NCI-H1417 treated with DMSO at 0.1 percent for 48 hours (cell line): ENCODE measurements at places on chromosomes 2 and 18.

DNA sequence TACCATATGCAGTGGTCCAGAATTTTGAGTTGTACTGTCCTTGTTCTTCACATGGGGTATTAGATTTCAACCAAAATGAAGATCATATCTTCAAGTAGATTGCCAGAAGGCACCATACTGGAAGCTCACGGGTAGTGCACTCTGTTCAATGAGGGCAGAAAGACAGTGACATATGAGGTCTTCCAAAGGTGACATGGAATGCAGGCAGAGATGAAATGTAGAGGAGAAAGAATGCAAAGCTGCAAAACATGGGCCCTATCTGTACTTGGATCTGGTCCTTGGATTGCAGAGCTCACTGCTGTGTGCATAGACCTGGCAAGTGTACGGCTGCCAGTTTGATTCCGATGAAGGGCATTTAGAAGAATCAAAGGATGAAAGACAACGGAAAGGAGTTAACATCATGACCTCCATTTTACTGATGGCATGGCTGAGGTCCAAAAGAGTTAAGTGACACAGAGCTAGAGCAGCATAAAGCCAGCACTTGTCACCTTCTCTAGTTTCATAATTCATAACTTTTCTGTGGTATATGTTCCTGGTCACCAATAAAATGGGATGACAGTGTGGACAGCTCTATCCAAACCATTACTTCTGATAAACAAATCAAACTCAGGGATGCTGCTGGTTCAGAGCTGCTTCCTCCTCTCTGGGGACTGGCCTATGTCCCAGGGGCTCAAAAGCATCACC, 64.7 kb downstream of the BCL2 start:
- no peak for DNase-seq

DNA sequence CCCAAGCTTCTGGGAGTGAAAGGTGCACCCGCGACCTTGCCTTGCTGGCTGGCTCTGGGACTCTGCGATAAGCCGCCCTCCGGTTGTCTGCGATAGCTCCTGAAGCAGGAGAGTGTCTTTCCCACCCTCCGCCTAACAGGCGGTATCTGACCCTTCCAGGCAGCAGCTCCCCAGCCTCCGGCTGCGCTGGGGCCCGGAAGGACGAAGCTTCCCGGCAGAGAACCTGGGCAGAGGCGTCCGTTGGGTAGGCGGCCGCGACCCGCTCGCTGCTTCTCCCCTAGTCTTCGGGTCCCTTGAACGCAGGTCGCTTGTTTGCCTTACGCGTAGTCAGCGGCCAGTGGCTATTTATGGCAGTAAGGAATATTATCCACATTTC, 446 bp upstream of the RHBDD1 start:
- no peak for DNase-seq

- DNase-seq: no peak
These were observed 40.0 kb downstream of the BCL2L11 start for GRCh38 chr2:111160758-111161157.

DNA sequence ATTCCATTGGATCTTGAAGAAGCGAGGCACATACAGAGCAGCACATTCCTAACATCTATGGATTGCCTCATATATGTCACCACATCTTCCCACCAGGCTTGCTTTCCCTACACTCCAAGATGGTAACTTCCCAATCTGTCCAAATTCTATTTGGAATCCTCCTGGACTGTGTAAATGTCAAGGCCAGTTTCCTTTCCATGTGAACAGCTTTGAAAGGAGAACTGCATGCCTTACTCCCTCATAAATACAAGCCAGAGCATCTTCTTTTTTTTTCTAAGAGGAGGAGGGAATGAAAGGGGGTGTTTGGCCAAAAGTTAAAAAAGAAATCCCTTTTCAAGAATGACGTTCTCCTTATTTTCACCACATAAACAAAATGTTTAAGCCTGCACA, 103.8 kb upstream of the OSR1 start:
- no peak for DNase-seq

GRCh38 chr2:43082903-43083677, 143.3 kb downstream of the ZFP36L2 start:
- DNase-seq: no peak

GRCh38 chr2:178913049-178913441, 105.8 kb upstream of the TTN start:
- no peak for DNase-seq

DNA sequence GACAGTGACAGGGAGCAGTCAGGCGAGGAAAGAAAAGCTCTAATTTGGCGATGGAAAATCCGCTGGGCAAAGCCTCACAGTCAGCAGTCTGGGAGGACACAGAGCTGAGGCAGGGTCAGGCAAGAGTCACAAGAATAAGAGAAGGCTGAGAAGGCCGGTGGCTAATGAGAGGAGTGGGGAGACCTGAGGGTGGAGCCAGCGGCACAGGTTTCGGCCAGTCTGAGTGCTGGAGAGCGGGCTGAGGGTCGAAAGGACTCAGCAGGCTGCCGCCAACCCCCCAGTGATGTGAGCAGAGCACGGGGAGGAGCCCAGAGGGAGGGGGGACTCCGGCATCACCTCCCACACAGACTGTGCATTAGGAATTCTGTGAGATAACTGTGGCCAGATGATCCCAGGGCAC, 500.6 kb upstream of the MYT1L start:
- DNase-seq: no peak

DNA sequence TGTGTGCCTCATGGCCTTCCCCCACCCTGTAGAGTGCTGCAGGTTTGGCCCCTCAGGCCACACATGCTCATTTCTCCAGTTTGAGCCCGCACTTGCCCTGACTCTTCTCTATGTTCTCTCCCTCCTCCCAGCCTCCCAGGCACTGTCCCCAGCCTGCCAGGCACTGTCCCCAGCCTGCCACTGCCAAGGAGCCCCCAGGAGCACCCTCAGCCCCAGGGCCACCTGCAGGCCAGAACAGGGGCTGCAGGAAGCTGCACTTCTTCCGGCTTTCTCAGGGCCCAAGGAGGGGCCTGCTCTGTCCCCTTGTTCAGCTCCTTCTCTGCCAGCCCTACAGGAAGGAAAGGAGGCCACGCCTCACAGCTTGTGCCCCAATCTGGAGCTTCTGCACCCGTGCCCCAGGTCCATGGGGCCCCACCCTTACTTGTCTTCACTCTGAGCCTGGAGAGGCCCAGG, 31.6 kb downstream of the CYP26B1 start:
- DNase-seq: no peak

- DNase-seq: no peak
These were observed 605.8 kb downstream of the METTL4 start for GRCh38 chr18:1965541-1965940.

- DNase-seq: no peak
These were observed 13.7 kb downstream of the COL5A2 start for GRCh38 chr2:189165656-189166380.

- DNase-seq: no peak
These were observed 35.9 kb upstream of the SNED1 start for GRCh38 chr2:240962300-240963064.

GRCh38 chr2:14632133-14632936, at the start of gene LRATD1:
Gene LRATD1 (plus strand): TSS chr2:14632717. CDS start chr2:14633980, 1,263 bp downstream.
- DNase-seq: peak; percentile 84

GRCh38 chr18:62327977-62328376, 2.9 kb downstream of the TNFRSF11A start:
- no peak for DNase-seq

- DNase-seq: no peak
These were observed 8.1 kb upstream of the MTERF4 start for GRCh38 chr2:241110089-241110606.

DNA sequence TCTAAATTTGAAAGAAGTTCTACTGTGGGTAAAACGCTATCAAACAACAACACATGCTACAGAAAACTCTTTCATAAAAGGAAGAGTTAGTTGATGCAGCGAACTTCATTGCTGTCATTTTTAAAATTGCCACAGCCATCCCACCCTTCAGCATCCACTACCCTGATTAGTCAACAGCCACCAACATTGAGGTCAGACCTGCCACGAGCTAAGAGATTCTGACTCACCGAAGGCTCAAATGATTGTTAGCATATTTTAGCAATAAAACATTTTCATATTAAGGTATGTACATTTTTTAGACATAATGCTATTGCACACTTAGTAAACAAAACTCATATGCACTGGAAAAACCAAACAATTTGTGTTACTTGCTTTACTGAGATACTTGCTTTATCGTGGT, 347.1 kb downstream of the CLIP4 start:
- no peak for DNase-seq

DNA sequence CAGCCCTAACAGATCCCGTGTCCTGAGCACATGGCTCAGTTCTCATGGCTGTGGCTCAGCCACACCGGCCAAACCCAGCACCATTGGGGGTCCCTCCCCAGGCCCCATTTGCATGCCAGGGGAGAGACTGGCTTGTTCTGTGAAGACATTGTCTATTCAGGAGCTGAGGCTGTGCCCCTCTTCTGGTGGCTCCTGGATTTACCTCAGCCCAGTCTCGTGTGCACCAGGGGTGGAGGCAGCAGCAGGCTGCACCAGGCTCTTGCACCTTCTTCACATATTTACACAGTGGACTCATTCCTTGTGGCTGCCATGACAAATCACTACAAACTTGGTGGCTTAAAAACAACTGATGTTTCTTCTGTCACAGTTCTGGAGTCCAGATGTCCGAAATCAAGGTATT, 92.4 kb upstream of the ITGA6 start:
- no peak for DNase-seq

GRCh38 chr2:182330451-182331305, 96.2 kb downstream of the PDE1A start:
- DNase-seq: no peak

DNA sequence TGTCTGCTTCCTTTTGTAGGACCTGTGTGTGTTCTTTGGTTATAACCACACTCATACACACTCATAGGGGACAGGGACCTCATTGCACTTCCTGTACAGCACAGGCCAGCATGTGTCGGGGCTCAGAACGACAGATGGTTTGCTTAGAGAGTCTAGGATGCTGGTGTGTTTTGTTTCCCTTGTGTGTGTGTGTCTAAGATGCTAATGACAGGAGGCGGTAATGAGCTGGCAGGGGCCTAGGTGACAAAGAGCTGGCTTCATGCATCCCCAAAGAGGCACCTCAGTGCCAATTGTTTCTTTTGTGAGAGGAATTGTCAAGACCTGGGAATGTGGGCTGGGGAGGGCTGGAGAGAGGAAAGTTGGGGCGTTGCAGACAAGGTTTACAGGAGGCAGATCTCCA, 66.6 kb downstream of the CELF4 start:
- peak; percentile 76 for DNase-seq

- no peak for DNase-seq
These were observed 167.0 kb downstream of the ZNF804A start for GRCh38 chr2:184765112-184765895.

DNA sequence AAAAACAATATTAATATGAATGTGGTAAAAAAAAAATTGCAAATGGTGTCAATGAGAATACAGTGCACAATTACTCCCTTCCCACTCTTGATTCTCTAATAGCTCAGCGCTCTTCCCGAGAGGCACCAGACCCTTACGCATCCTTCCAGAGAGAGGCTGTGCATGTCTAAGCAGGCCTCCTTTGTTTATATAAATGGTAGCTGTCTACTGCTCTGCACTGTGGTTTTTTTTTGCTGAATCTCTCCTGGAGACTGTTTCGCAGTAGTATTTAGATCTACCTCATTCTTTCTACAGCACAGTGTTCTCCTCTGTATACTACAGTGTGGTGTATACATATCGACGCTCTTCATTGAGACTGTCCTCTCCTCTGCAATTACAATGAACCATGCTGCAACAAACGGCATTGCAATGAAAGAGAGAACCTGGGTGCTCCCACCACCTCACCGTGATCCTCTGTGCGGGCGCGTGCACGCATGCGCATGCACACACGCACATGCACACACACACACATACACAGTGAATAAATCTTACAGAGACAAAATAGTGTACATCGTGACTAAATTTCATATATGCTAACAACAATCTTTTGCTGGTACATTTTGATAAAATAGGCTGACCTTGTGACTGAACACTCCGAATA, 19.4 kb downstream of the SEPTIN10 start:
- DNase-seq: no peak

- peak; percentile 42 for DNase-seq
These were observed 2.8 kb upstream of the KLHL14 start for GRCh38 chr18:32775628-32776027.

GRCh38 chr18:49788327-49788898, 24.9 kb downstream of the ACAA2 start:
- DNase-seq: no peak

DNA sequence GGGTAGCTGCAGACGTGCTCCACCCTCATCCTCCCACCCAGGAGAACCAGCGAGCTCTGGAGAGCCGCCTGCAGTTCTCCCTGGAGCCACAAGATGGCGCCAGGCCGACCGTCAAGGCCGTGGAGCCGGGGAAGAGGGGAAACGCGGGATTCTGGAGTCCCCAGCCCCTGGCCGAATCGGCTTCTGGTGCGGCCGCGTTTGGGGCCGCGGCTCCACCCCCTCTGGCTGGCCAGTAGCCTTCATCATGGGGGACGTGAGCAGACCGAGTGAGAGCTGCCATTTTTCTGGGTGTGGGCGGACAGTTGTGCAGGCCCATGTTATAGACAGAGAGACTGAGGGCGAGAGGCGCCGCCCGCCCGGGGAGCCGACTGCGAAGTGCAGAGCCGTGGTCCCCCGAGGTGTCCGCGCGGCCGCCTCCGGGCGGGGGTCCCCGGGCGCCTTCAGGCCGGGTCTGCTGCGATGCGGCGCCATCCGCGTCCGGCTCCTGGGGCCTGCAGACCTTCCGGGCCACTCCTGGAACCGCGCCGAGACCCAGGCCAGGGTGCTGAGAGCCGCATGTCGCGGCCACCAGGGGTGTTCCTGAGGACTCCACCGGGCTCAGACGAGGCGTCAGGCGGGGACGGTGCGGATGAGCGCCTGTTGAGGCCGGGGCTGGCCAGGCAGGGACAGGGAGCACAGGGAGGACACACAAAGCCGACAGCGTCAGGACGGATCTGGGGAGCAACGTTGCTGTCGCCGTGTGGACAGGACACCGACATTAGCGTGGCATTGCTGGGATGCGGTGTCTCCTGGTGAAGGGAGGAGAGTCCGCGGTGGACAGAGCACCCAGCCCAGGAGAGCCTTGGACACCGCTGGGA, 418.2 kb upstream of the HS6ST1 start:
- DNase-seq: no peak

DNA sequence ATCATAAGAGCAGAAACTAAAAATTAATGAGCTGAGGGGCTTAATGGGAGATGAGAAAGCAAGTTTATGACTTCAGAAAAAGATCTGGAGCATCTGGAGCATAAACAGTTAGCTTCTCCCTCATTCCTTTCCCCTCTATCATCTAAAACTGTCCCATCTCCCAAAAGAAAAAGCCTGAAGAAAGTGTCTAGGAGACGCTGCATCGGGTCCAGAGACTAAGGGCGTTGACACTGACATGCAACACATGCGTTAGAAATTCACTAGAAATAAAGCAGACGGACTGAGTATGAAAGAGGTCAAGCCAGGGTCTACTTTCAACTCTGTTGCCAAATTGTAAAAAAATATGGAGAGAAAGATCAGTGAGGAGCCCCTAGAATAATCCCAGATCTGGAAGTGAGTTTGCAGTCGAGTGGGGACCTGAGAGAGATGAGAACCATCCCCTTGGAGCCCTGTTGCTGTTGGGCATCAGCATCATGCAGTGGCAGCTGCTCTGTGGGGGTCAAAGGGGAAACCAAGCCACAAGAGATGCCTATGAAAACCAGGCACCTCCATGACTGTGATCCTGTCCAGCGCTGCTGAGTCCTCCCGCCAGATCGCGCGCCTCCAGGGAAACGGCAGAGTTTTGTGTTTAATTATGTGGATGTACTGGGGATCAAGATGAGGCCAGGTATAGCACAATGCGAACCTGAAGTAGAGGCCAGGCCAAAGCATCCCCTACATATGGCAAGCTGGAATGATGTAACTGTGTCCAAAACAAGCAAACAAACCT, 13.9 kb downstream of the ANTXR1 start:
- DNase-seq: no peak

GRCh38 chr2:149648282-149649030, 60.9 kb upstream of the MMADHC start:
- DNase-seq: no peak
